ENCODE measurements at places on chromosomes 5 and 9.

DNA sequence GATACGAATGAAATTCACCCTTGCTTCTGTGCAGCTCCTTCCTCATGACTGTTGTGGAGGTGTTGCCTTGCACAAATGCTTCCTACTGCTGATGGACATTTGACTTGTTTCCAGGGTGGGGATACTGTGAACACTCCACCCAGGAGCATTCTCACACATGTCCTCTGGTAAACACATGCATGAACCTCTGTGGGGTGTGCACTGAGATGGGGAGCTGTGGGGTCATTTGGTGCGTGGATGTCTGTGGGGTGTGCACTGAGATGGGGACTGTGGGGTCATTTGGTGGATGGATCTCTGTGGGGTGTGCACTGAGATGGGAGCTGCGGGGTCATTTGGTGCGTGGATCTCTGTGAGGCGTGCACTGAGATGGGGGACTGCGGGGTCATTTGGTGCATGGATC lies 72.9 kb upstream of the IRX4 start:
- DNase-seq, result no peak

- no peak for DNase-seq
Observed at GRCh38 chr9:115022760-115023434, 92.5 kb upstream of the TNFSF8 start.

GRCh38 chr5:102922111-102922720 lies 167.1 kb downstream of the PAM start:
- DNase-seq, result no peak

DNA sequence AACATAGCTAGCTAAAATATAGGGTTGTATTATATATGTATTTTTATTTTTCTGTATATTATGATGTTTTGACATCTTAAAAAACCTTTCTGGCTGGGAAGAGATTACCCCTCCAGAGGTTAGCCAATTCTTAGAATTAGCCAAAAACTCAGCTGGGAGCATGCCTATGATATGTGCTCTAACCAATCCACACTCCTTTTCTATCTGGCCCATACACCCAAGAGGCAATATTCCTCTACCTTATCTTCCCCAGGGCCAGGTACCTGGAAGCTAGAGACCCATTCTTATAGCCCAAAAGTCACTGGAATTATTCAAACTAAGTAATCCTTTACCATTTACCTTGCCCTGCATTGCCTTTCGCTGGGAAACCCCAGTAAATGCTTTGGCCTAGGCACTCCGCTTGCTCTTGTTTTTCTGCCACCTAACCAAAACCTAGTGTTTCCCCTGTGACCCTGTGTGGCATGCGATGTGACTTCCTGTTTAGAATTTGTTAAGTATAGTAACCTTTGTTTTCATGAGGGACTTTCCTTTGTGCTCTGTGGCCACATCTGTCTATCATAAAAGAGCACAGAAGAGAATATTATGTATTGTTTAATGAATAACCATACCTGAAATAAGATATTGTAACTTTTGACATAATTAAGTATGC lies 37.4 kb downstream of the CSNK1G3 start:
- no peak for DNase-seq

- no peak for DNase-seq
Observed at GRCh38 chr5:32713361-32713769, 2.2 kb downstream of the NPR3 start.

DNA sequence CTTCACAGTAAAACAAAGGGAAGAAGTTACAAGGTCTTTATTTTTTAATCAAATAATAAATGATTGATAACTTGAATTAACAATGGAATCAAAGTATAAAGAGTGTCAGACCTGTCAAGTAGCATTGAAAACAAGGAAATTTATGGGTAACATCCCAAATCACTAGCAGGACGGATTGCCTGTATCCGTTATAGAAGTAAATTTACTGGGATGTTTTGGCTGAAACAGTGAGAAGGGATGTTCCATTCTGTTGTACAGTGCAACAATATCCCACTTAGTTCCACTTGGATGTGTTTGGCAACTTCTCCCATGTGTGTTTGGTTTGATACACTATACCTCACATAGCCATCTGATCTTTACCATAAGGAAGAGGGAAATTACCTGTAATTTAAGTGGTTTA lies 421.0 kb upstream of the CHD1 start:
- DNase-seq, result no peak

GRCh38 chr9:138069731-138070456 lies 192.3 kb downstream of the CACNA1B start:
- DNase-seq, result no peak

DNA sequence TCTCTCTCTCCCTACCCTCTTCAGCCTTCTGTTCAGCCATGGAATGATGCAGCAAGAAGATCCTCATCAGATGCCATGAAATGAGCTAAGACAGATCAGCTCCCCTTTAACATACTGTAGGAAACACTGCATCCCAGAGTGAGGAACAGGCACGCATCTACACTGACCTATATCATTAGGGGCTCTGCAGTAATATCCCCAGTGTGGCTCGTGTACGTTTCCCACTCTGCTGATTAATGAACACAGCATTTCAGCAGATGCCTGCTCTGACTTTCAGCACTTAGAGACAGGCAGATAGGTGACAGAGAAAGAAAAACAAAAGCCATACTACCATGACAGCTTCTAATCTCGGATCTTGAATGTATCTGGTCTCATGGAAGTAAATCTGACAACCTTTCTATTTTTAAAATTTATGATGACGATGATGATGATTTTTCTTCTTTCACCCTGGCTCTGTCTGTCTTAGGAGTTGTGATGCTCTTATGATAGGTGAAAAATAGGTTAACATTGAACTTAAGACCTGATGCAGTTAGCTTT lies 750.3 kb downstream of the CDH12 start:
- DNase-seq, result no peak

DNA sequence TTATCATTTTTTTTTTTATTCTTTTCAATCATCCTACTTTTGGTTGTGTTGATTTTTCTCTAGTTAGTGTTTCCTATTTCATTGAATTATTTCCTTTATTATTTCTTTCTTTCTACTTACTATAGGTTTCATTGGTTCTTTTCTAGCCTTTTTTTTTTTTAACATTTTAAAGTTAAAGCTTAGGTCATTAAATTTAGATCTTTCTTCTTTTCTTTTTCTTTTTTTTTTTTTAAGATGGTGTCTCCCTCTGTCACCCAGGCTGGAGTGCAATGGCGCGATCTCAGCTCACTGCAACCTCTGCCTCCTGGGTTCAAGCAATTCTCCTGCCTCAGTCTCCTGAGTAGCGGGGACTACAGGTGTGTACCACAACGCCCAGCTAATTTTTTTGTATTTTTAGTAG lies 43.0 kb upstream of the PPP2CA start:
- DNase-seq, result no peak

GRCh38 chr5:179914032-179914755 lies 6.5 kb upstream of the TBC1D9B start:
- DNase-seq, result no peak

- no peak for DNase-seq
Observed at GRCh38 chr5:98268162-98268860, 505.2 kb upstream of the RGMB start.

DNA sequence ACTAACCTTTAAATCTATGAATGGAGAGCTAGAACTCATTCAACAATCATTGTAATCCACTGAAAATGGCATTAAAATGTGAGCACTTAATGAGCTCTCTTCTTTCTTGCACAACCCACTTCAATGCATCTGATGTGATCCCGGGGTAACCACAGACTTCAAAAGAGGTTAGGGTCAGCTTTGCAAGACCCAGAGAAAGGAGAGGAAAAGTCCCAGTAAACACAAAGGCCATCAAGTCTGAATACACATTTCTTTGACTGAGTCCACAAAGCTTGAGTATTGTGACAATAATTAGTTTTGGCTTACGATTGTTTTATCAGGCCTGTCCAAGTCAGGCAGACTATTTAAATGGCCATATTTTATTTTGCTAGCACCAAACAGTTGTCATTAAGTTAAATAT lies 148.8 kb upstream of the ZNF608 start:
- no peak for DNase-seq
